Activated T-cell treated with anti-CD3 and anti-CD28 coated beads, Interleukin-2, amount 50 U/mL, for 1 hour (primary cell): ENCODE measurements at places on chromosomes 1 and 21.

- DNase-seq, result no peak
Observed at GRCh38 chr1:29543586-29543985, 307.3 kb downstream of the PTPRU start.

- no peak for DNase-seq
Observed at GRCh38 chr1:58466630-58467241, 79.8 kb downstream of the OMA1 start.

DNA sequence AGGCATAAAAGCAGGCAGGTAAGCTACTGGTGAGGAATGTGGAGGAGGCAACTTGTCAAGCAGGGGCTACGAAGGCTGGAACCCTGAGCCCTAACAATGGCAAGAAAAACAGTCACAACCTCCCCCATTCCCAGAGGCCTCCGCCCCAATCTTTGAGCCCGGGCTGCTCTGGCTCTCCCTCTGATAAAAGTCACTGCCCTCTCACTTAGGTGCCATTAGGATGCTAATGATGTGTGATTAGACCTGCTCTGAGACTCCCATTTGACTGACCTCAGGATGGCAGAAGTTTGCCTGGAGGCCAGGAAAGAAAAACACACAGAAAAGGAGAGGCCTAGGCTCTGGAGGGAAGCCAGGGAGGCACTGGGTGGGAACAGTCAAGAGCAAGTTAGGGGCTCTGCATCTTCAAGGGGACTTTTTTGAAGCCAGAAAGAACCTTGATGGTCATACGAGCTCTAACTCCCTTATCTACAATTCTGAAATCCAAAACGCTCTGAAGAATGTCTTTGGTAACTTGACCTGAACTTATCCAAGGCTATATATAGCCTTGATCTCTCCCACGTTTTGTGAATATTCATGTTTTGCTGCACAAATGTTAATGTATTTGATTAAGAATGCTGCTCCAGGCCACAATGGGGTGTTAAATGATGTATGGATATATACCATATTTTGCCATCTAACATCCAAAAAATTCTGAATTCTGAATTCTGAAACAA, 98.9 kb downstream of the TRABD2B start:
- no peak for DNase-seq

- DNase-seq, result no peak
Observed at GRCh38 chr1:77484334-77484733, 198.1 kb downstream of the ZZZ3 start.

DNA sequence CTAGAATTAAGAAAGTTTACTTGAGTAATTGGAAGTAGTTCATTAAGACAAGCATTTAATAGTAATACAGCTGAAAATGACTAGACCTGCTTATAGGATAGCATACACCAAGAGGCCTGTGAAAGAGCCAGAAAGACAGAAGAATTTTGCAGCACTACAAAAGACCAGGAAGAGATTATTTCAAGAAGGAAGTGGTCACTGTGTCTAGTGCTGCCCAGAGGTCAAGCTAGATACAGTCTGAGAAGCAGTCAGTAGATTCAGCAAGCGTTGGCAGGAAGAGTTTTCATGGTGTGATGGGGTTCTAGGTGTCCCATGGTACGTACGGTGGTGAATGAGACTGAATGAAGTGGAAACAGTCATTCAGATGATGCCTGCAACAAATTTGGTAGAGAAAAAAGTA, 31.5 kb downstream of the RGS8 start:
- DNase-seq, result no peak

DNA sequence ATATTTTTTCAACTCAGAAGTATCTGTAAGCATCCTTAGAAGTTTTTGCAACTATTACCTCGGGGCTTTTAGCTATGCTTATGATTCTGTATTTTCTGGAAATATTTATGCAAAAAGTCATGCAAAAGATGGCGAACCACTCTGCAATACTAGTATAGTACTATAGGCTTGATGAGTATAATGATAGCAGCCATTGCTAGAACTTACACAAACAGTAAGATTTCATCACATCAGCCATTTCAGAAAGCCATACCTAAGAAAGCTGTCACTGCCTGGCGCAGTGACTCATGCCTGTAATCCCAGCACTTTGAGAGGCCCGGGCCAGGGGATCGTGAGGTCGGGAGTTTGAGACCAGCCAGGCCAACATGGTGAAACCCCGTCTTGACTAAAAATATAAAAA, 227.1 kb downstream of the LRRC7 start:
- DNase-seq, result no peak

DNA sequence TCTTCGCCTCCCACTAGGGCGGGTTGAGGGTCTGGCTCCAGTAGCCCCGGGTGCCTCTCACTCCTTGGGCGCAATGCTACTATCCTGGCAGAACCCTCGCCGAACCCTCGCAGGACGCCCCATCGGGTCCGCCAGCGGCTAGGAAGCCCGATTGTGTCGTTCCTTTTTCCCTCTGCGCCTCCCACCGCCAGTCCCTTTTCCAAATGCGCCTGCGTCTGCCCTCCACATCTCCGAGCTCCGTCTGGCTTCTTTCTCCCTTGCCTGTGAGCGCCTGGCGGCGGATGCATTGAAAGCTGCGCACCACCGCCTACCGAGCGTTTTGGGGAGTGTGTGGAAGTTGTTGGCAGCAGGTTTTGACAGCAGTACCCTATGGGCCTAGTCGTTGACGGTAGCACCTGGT, 1.0 kb upstream of the DIRAS3 start:
- no peak for DNase-seq

DNA sequence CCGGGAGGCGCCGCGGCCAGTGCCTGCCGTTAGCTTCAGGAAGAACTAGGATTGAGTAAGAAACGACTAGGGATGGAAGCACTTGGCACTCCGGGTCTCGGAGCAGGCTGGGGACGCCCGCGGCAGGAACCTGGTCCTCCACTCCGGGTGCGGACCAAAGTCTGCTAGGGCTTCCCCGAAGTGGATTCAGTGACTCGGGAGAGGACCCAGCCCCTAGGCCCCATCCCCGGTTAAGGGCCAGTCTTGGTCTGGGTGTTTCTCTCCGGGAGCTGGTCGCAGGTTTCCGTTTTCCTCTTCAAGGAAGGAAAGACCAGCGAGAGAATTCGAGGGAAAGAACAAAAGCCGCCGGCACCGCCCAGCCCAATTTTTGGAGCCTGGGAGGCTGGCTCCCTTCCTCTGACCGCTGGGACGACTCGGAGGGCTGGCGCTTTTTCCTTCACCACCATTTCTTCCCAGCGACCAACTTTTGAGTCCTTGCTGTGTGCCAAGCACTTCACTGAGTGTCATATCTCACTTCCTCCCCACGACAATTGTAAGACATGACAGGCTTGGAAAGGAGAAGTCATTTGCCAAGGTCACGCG, 16.8 kb upstream of the STMN1 start:
- no peak for DNase-seq

DNA sequence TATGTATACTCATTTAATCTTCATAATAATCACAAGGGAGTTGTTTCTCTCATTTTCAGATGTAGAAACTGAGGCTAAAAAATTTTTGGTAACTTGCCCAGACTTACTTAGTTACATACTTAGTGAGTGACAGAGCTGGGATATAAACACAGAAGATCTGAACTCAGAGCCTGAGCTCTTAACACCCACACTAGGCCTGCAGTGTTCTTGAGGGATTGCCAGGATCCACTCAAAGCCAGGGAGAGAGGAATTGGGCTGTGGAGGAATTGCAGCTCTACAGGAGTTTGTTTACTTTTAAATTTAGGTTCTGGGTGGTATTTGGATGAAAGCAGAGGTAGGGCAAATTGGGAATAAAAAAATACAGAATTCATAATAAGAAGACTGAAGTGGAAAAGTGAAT, 515.1 kb upstream of the PLXNA2 start:
- DNase-seq, result no peak
